ENCODE measurements at places on chromosomes 5 and 9.

DNA sequence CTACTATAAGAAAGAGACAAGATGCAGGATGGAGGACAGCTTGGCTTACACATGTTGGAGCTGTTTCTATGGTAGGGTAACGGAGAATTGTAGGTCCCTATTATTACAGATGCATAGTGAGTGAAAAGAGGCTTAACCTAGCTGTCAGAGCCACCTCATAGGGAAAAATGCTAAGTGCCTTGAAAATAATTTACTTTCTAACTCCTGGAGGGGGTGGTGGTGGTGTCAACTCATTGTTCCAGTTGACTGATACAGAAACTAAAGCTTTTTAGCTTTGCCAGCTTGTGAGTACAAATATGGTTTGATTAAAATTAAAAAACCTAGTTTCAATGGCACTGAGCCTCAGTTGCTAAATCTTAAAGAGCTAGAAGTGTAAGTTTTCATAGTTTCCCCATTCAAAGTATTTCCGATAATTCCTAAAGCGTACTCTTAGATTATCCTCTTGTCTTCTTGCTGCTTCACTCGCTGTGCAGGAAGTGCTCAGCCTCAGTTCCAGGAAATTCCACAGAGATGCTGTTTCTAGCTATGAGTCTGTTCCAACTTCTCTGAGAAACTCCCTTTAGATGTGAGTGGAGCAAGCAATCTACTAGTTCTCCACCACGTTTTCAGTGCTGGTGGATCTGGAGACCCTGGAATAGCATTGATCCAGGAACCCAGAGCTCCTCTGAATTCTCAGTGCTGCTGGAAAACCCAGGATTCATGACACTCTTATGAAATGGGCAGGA is 265.2 kb downstream of the DMAC1 start:
- no peak for DNase-seq

DNA sequence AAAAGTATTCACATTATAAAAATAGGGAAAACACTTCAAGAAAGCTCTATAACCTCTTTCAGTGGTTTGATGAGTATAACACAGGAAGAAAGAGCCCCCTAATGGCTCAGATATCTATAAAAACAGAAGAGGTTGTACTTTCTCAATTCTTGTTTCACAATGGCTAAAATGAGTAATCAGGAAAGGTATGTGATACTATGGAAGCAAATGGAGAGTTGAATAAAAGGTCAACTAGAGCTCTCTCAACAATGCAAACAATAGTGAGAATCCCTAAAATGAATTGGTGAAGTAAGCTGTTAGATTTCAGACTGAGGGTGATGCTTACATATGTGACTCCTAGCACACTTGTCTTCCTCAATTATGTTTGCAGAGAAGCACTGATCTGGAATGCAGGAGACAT is 584.6 kb upstream of the CDH18 start:
- peak; percentile 35 for DNase-seq

DNA sequence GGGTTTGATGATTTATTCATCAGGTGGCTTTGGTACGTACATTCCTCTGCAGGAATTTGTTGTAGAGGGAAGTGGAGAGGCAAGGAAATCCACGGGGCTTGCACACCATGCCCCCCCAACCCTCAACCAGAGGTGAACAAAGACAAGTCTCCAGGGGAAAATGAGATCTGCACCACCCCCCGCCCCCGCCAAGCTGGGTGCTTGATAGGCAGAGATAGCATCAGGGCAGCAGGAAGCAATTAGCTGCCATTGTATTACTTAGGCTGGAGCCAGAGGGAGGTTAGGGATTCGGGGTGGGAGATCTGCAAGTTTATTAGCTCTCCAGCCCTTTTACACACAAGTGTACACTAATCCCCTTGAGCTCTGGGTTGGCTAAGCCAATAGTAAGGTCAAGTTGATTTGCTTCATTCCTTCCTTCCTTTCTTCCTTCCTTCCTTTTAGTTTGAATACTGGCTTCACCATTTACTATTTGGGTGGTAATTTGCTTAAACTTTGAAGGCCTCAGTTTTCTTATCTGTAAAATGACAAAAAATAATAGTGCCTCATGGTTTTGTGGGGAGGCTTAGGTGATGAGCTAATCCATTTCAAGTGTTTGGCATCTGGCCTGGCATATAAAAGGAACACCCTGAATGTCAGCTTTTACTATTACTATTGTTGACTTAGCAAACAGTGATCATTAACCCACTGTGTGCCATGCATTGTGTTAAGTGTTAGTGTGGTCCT is 34.1 kb downstream of the SPRY4 start:
- DNase-seq, result no peak

- DNase-seq, result no peak
These were observed 78.0 kb downstream of the AMBP start for GRCh38 chr9:114000063-114000454.

GRCh38 chr9:110330484-110331105 is 7.1 kb downstream of the TXNDC8 start:
- no peak for DNase-seq

GRCh38 chr5:72556351-72557166 is 49.3 kb upstream of the ZNF366 start:
- DNase-seq, result peak; percentile 2

DNA sequence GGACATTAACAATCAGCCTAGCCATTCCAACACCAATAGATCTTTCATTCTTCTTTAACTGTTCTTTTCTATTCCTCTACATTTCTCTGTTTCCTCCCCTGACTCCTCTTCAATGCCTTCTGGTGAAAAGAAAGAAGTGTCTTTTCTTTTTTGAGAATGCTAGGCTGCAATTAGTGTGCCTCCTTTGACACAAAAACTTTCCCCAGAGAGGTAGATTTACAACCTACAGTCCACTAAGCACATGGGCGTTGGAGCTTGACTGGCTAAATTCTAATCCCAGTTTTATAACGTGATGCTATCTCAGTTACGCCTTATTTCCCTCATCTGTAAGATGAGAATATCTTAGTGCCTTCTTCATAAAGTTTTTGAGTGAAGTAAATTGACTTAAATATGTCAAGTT is 16.9 kb upstream of the ANKRD55 start:
- DNase-seq, result no peak

DNA sequence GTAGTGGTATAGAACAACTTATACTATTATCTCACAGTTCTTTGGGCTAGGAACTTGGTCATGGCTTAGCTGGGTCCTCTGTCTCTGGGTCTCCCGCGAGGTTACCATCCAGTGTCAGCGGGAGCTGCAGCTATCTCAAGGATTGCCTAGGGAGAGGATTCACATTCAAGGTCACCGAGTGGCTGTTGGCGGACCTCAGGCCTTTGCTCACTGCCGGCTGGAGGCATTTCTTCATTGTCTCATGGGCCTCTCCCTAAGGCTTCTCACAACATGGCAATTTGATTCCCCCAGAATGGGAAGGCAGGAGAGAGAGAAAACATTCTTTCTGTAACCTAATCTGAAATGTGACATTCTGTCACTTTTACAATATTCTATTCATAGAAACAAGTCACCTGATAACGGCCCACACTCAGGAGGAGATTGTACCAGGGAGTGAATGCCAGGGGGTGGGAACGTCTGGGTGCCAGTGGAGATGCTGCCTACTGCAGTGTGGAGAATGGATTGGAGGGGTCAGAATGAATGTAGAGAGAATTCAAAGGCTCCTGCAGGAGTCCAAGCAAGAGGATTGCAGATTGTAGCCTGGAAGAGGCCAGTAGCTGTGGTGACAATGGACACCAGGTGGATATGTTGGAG is 29.5 kb upstream of the ANKRD18A start:
- no peak for DNase-seq

DNA sequence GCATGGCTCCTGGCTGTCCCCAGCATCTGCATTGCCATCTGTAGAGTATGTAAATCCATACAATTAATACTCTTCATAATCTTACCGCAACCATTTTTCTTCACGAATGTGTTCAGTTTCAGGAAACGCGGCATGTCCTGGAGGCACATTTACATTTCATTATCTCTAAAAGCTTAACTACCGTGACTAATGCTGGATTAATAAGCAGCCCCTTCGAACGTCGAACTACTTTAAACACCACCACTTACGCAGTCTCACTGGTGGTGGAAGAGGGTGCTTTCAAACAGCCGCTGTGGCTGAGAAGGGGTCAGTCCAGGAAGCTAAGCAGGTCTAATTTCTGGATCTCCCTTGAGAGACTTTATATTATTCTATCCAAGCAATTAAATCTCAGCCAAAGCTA is 85.6 kb downstream of the C5orf15 start:
- DNase-seq, result no peak

GRCh38 chr5:150155258-150156026 is at the start of gene PDGFRB:
TSS of gene PDGFRB (minus strand) at chr5:150155845. CDS start at chr5:150137047, 18,798 bp downstream.
- DNase-seq, result no peak

GRCh38 chr5:96926276-96926675 is 9.6 kb upstream of the LNPEP start:
- no peak for DNase-seq

DNA sequence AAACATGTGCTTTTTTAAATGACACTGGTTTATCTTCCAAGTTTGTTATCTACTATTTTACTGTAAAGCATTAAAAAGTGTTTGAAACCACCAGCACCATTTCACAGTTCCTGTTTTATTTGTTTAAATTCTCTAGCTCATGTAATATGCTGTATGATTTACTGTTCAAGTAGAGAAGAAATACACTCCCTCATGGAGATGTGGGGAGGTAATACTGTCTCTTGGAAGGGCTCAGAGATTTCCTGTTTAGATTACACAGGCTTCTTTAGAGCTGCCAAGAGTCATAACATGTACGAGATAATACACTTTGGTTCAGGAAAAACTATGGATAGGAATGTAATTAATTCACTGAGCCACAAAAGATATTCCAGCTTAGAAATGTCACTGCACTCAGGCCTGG is 135.0 kb upstream of the CCDC152 start:
- no peak for DNase-seq

DNA sequence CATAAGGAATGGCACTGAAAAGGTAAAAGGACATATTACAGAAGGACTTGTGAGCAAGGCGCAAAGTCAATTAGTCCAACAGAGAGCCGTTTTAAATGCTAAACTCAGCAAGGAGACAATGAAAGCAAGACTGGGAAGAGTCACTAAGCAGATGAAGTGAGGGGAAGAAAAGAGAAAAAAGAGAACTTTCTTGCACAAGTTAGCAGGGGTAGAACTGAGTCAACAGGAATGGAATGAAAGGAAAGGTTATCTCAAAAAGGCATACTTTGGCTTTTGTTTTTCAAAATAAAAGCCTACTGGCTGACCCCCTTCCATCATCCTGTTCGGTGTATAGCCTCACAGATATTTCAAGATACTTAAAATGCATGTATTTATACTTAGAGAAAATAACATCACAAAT is 75.0 kb downstream of the NR6A1 start:
- no peak for DNase-seq

DNA sequence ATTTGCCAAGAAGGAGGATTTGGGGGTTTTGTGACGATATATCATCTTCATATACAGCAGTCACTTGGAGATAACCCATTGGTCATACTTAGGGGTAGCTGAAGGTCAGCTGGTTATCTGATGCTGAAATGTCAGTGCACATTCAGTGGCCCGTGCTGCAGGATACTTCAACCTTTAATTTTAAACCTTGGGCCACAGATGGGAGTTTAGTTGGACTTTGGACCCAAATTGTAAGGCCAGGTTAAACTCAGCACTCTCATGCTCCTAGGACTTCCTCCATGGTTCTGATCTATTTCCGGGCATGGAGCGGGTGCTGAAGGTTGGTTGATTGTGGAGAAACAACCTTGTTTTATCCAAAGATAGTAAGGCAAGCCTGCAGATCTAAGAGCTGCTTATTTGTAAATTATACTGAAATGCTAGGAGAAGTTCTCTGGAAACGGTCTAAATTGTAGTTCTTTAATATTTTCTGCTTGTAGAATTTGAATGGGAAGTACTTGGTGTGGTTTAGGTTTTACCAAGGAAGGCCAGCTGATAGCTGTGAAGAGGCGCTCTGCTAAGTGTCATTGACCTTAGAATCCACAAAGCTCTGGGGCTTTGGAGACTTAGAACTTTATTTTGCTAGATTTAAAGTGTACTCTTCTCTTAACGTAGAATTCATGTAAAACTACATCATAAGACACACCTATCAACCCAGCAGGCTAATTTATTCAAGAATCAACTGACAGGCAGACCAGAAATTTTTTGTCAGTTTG is 38.6 kb downstream of the SLC44A1 start:
- DNase-seq, result no peak

DNA sequence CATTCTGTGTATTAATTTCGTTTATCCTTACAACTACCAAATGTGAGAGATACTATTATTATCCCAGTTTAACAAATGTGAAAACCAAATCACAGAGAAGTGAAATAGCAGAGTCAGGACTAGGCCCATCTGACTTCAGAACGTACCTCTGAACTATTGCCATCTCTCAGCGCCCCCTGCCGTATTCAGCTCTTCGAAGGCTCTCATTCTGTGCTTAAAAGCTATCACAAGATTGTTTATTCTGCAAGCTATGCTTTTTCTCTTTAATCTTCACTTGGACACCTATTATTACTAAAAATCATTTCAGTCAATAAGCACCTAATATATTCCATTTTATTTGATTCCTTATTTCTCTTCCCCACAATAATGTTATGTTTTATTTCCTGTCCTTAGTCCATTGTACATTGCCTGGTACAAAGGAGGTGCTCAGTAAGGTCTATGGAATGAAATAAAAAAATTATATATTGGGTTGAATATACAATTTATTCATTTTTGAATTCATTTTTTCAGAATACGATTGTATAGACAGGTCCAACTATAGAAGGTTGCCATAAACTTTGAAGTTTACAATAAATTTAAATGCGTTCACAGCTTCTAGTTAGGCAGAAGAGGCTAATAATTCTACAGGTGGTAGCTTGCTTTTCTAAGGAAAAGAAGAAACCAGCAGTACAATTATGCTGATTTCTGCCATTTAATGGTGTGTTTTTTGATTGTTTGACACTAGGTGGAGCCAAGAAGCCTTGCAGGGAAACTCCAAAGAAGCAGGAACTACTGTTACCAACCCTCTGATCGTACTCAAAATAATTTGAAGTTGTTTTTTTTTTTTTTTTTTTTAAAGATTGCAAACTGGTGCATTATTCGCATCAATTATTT is 202.2 kb upstream of the DMRTA1 start:
- DNase-seq, result no peak

DNA sequence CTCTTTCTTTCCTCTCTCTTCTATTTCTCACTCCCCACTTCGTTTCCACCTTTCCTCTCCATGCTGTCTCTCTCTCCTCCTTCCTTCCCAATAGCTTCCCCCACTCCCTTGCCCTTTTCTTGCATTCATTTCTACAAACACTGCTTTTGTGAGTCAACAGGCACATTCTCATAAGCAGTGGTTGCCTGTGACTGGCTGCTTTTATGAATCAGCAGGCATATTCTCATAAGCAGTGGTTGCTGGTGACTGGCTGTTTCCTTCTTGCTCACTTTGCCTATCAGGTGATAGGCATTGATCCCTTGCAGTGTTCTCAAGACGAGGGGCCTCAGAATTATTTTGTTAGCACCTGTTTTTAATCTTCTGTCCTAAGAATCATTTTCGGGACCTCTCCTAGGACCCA is 116.1 kb upstream of the ACTBL2 start:
- DNase-seq, result no peak

- no peak for DNase-seq
These were observed 661.2 kb upstream of the SEMA6A start for GRCh38 chr5:117235786-117236185.
